Dermis blood vessel endothelial cell (primary cell): ENCODE measurements at places on chromosomes 5 and 9. TPM values are rescaled to one million over a fixed set of nuclear protein-coding genes. Genes with fewer than 3 reads are reported as not detected.

DNA sequence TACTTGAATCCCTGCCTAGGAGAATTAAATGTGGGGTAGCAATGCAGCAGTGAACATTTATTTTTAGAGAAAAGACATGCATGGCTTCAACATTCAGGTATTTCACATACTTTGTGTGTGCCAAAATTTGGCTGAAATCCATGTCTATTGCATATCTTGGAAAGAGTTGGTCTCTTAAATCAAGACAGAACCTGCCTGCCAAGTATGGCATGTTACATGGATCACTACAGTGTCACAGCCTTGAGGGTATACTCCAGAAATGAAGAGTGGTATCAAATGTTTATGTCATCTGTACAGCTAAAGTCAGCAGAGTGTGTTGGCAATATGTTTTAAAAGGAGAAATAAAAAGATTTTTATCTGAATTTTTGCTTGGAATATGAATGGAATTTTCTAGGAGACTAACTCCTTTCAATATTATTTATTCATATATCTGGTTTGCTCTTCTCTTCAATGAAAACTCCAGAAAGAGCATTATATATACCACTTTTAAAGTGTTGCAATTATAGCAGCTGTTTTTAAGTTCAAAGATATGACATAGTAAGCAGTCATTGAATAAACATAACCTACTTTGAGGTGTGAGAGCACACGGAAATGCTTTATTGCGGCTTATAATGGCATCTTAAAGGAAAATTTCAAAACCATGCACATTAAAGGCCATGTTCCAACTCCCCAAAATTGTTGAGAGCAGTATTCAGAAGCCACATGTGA is 95.4 kb upstream of the MINAR2 start:
- no peak for DNase-seq

DCAF12 gene
- 22.3 and 24.4 TPM in 2 replicates for total RNA-seq

DPYSL3 gene
- total RNA-seq: 37.1 and 50.0 TPM in 2 replicates

GRCh38 chr5:64914396-64914795 is 145.7 kb downstream of the CWC27 start:
- no peak for DNase-seq

GRCh38 chr5:81989204-81989603 is 17.4 kb downstream of the ATG10 start:
- peak; percentile 32 for DNase-seq

GRCh38 chr9:95910023-95910707 is 34.7 kb downstream of the ERCC6L2 start:
- peak; percentile 51 for DNase-seq

DOLK gene
- total RNA-seq: 38.4 and 45.6 TPM in 2 replicates

DNA sequence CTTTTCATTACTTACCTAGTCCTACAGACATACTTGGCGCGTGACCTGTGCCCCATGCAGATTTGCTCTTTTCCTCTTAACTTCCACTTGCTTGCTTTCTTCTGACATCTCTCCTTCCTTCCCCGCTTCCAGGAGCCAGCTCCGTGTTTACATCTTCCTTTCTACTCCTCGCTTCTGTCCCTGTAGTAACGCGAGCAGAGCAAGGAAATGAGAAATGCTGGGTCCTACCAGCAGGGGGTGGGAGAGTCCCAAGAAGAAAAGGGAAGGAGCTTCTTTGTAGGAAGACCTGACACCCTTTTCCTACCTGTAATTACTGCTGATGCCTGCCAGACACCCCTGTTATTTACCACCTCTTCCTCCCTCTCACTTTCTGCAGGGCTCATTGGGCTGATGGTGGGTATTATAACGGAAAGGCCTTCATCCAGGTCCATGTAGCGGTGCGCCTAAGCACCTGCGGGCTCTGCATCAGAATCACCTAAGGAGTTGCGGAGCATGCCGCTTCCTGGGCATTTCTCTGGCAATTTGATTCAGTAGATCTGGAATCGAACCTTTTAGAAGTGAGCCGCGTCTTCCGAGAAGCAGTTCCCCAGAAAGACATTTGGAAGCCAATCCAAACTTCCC is 1260.8 kb upstream of the WWC1 start:
- DNase-seq: peak; percentile 15

PCDHB3 gene
- 0.51 TPM in 2 replicates for total RNA-seq

HDAC3 gene
- 43.7 and 45.0 TPM in 2 replicates for total RNA-seq

NOXA1 gene
- total RNA-seq: 1.5 and 2.6 TPM in 2 replicates
